ENCODE measurements at places on chromosomes 11 and 22.
A peak's percentile ranks its signal among the peaks of the same experiment; 100 is the strongest.

- DNase-seq: no peak
Observed at GRCh38 chr11:109075976-109076375, 346.0 kb upstream of the C11orf87 start.

DNA sequence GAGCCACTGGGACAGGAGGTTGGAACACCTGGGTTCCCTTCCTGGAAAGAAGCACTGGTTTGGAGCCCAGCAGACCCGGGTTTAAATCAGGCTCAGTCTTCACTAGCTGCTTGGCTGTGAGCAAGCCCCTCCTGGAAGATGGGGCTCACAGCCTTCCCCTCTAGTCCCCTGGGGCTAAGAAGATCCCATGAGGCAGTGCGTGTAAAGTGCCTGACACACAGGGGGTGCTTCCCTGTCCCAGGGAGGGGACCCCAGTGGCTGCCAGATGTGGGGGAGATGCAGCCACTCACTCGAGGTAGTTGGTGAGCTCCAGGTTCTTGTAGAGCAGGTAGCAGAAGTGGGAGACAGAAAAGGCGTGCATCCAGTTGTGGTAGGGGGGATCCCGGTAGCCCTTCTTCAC lies 93.2 kb downstream of the PDE2A start:
- DNase-seq: no peak

DNA sequence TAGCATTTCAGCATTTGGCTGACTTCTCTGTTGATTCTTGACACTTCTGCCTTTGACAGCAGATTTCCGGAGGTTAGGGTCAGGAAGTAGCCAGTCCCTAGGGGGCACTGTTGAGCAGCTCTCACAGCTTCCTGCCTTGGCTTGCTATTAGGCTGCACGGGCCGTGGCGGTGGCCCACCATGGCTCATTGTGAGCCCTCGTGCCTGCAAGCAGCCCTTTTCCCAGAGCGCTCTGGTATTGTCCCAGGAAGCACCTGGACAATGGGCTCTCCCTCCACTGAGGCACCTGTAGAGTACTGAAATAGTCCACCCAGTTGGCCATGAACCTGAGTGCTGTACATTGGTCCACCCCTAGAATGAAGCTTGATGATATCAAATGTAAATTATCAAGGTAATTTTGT lies 100.2 kb upstream of the GAL start:
- peak; percentile 51 for DNase-seq

- DNase-seq: no peak
Observed at GRCh38 chr11:12044799-12045198, 36.4 kb upstream of the DKK3 start.

DNA sequence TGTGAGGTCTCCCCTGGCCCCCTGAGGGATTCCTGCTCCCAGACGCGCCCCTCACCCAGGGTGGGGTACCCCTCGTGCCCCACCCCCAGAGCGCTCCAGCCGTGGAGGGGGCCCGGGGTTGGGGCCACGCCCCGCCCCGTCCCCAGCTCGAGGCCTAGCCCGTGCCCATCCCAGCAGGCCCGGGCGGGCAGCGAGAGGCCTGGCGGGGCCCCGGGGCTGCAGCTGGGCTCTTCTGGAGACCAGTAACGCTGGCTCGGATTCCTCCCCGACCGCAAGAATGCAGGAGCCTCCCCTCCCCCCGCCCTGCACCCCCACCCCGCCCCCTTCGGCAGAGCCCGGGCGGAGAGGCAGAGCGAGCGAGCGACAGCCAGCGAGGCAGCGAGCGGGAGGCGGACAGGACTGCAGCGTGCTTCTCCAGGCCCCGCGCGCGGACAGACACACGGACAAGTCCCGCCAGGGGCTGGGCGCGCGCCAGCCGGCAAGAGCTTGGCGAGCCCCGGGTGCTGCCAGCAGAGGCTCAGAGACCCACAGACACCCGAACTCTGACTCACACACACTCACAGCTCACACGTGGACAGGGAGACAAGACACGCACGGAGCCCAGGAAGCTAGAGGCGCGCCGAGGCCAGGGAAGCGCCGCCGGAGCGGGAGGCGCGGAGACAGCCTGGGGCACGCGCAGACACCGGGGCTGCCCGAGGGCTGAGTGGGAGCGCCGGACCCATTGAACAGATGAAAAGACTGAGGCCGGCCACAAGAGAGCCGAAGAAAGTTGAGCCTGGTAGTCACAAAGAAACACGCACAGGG lies 15.2 kb downstream of the BCL9L start:
- peak; percentile 48 for DNase-seq

GRCh38 chr11:100673063-100673462 lies 14.0 kb upstream of the ARHGAP42 start:
- DNase-seq: no peak

DNA sequence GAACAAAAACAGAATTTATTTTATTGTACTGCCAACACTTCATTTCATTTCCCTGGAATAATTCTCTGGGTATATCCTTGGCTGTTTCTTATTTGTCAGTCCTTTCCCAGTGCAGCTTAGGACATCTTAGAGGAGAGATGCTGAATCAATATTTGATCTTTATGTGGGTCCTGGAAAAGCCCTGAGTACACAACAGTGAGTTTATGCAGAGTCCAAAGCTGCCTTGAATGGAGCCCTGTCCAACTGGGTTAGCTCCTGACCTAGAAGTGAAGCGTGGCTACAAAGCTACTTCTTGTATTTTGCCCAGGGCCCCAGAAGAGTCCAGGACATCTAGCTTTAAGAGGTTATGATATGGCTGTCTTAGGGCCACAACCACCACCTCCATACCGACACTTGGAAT lies 378.0 kb upstream of the FAT3 start:
- no peak for DNase-seq

GRCh38 chr11:112306230-112306629 lies 45.6 kb upstream of the PLET1 start:
- DNase-seq: no peak

GRCh38 chr11:70811483-70811882 lies 413.2 kb downstream of the CTTN start:
- no peak for DNase-seq

GRCh38 chr11:47705721-47706120 lies 9.4 kb downstream of the AGBL2 start:
- DNase-seq: no peak

DNA sequence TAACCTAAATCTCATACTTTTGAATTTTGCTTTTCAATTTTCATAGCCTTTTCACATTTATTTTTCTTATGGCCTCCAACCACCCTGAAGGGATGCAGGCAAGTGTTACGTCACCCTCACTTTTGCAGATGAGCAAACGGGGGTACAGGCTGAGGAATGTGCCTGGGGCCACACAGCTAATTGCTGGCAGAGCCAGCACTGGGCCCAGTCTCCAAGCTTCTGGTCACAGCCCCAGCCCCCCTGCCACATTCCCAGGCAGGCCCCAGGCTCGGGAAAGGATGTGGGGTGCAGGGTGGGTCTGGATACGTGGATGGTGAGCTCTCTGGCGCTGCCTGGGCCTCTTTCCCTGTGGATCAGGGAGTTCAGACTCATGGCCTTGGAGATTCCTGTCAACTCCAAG lies 138.6 kb downstream of the PKNOX2 start:
- no peak for DNase-seq

DNA sequence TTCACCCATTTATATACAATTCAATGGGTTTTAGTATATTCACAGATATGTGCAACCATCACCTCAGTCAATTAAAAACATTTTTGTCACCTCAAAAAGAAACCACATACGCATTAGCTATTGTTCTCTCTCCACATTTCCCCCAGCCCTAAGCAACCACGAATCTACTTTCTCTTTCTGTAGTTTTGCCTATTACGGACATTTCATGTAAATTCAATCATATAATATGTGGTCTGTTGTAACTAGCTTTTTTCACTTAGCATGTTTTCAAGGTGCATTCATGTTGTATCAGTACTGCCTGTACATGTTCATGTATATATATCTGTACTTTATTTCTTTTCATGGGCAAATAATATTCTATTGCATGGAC lies 104.7 kb upstream of the RRM1 start:
- DNase-seq: no peak

DNA sequence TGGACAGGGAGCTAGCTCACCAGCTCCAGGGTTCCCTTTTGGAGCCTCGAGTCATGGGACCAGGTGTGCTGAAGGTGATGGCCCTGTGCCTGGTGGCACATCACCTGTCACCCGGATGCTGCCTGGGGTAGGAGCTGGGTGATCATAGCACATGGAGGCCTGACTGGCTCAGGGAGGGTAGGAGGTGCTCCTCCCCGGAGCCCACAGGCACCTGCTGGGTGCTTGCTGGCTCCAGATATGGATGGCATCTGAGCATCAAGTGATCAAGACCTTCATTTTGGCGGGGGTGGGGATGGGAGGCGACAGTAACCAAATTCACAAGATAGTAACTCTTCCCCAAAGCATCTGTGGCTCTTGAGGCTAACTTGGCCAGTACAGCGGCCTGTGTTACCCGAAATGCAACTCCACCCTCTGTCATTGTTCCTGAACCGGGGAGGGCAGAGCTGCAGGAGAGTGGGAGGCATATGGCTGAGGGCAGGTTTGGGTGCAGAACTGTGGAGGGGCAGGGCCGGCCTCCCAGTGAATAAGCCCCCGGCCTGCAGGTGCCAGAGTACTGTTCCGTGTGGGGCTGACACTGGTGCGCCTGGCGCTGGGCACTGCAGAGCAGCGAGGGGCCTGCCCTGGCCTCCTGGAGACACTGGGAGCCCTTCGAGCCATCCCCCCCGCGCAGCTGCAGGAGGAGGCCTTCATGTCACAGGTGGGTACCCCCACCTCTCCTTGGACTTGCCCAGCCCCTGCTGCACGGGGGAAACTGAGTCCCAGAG lies 4.7 kb downstream of the TBC1D10C start:
- no peak for DNase-seq

- DNase-seq: no peak
Observed at GRCh38 chr11:32391479-32391878, 43.9 kb downstream of the WT1 start.

DNA sequence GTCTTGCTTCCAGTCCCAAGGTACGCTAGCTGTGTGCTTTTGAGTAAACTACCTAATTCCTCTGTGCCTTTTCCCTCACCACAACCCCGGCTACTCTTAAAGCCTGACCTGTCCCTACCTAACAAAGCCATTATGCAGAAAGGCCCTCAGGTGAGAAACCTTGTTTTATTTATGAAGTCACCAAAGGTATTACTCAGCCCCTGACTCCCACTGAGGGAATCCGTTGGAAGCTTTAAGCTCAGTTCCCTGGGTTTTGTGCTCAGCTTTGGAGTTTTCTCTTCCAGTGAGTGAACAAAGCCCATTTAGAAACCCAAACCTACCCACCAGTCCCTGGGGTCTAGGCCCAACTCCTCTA lies 90.9 kb downstream of the APIP start:
- DNase-seq: no peak

- no peak for DNase-seq
Observed at GRCh38 chr22:30753701-30754100, 59.0 kb downstream of the OSBP2 start.

DNA sequence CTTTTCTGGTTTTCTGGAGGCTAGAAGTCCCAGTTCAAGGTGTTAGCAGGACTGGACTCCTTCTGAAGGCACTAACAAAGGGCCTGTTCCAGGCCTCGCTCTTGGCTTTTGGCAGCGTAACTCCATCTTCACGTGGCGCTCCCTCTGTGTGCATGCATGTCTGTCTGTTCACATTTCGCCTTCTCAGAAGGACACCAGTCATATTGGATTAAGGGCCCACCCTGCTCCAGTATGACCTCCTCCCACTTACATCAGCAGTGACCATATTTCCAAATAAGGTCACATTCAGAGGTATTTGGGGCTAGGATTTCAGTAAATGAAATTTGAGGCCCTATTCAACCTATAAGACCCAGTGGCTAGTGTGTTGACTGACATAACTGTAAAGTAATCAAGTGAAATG lies 20.0 kb downstream of the APLP2 start:
- DNase-seq: no peak

DNA sequence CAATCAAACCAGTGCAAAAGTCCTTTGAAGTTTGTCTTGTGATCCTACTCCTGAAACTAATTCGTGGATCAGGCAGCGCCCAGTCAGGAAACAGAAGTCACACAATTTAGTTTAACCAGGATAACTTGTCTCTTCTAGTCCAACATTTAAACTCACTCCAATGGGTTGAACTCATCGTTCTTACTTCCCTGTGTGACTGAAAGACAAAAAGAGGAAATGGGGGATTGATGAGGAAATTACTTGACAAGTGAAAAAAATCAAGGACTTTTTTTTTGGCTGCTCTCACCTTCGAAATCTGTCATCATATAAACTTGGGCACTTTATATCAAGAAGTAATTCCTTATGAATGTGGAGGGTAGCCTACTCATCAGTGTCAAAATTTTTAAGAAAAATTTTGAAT lies 78.4 kb downstream of the HSD17B12 start:
- DNase-seq: no peak

DNA sequence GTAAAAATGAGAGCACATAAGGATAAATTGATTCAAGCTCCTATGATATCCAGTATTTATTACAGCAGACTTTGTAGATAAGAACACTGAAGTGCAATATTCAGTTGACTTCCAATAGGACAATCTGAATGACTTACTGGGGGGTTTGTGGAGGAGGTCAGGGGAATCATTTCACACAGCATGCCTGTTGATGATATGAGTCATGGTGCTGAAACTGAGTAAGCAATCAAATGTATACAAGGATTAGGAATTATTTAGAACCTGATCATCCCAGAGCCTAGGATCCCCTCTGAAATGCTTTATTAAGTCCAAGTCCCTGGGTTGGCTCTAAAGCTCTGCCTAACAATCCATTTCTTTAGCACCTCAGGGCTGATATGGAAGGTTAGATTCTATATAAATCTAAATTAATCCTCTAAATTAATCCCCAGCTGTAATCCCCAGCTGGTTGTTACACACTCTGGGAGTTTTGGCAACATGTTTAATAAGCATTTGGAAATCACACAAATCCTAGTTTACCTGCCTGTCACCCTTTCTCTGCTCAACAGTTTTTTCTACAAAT lies 326.4 kb downstream of the GUCY1A2 start:
- DNase-seq: no peak

GRCh38 chr11:93515441-93516025 lies 27.7 kb downstream of the SMCO4 start:
- DNase-seq: no peak

DNA sequence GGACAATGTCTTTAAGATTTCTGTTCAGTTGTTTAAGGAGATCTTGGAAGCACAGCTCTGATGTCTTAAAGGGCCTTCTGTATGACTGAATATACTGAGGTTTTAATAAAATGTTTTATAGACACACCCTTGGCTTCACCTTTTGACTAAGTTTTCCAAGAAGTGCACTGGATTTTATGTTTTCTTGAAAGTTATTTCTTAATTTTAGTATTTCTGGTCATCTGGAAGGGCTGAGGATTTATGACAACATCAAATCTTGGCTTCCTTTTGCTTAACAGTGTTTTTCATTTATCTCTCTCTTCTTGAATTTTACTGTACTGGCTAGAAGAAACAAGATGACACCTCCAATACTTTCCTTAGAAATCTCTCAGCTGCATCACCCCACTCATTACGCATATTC lies 2423.4 kb downstream of the LRRC4C start:
- DNase-seq: no peak

- no peak for DNase-seq
Observed at GRCh38 chr11:34682825-34683224, 61.9 kb downstream of the EHF start.

DNA sequence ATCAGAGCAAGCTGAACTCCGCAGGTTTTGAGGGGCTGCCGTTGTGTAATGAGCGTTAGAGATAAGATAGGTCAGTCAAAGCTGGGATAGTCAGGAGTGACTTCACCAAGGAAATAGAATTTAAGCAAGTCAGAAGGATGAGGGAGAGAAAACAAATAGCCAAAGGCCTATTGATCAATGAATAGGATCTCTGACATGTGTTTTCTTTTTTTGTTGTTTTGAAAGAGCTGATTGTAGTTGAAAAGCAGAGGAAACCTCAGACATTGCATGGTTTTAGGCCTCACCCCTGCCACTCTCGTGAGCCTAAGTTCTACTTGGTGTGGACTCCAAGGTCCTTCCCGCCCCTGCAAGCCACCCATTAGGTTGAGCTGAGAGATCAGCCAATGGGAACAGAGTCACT lies 3.2 kb downstream of the EIF3L start:
- no peak for DNase-seq

Data from stimulated activated CD4-positive, alpha-beta T cell treated with anti-CD3 and anti-CD28 coated beads, TNF-alpha, amount 100 ng/mL, for 1 hour (primary cell).